ACHN (cell line): ENCODE measurements at places on chromosomes 11 and 22.
A peak's percentile ranks its signal among the peaks of the same experiment; 100 is the strongest.

DNA sequence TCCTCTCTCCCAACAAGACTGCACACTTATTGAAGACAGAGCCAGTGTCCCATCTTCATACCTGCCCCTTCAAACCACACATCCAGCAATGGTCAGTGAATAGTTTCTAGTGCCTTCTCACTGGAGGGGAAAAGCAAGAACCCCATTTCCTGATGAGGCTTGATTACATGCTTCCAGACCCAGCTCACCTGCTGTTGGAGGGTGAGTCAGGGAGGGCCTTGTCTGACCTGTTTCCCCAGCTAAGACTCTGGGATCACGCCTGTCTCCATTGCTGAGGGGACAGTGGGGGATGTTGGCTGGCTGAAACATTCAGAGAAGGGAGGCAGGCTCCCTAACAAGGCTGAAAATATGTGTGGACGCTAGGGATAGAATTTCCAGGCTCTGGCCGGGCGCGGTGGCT is 27.5 kb upstream of the ZDHHC13 start:
- no peak for DNase-seq

DNA sequence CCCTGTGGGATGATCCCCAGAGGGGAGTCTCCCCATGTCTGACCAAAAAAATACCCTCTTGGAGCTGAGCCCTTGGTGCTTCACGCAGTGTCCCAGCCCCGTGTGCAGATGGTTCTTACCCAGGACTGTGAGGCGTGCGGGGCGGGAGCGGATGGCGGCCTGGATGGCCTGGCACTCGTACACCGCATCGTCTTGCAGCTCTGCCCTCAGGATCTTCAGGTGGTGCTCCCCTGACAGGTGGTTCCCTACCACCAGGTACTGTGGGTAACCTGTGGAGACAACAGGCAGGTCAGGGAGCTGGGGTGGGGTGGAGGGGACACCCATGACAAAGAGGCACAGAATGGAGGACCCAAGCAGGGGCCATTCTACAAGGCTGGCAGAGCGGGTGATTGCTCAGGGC is 165.7 kb downstream of the ST3GAL4 start:
- no peak for DNase-seq

- no peak for DNase-seq
These were observed 53.4 kb upstream of the CRYBB3 start for GRCh38 chr22:25146307-25146706.

- no peak for DNase-seq
These were observed 39.7 kb upstream of the ETS1 start for GRCh38 chr11:128626913-128627665.

DNA sequence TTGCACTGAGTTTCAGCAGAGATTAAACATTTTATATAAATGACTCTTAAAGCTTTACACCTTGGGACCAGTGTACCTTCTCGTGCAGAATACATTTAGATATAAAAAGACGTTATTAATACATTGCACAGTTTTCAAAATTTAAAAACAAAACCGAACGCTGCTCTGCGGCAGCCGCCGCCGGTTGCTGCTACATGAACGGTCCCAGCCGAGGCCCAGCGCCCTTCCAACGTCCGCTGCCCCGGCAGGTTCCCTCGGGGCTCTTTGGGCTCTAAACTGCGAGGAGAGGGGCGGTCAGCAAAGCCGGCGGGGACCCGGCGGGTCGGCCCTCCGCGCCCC is 2.0 kb downstream of the CDKN1C start:
- no peak for DNase-seq

- DNase-seq, result peak; percentile 52
These were observed 134.3 kb upstream of the C11orf58 start for GRCh38 chr11:16603890-16604793.

- DNase-seq, result peak; percentile 51
These were observed 11.8 kb upstream of the UVRAG start for GRCh38 chr11:75802913-75803820.

DNA sequence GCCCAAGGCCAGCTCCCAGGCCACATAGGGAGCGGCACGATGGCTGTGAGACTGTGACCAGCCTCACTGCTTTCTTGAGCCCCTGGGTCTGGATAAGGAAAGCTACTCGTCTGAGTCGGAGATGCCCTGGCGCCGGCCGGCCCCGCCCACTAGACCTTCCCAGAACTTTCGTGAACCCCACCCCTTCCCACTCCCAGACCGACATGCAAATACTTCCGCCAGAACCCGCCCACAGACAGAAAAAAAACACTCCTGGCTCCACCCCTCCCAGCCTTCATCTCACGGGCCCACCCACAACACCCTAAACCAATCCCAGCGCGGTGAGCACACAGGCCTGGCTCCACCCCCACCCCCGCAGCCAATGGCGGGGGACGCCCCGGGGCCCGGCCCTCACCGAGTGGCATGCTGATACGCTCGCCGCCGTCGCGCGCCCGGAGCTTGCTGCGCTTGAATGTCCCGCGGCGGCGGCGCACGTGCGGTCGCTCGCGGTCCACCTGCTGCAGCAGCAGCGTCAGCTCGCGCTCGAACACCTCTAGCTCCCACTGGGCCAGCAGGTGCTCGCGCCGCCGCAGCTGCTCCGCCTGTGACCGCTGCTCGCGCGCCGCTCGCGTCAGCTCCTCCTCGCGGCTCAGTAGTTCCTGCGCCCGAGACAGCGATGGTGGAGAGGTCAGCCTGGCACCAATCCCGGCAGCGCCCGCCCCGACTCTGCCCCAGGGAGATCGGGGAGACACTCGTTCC is 7.0 kb downstream of the MAP3K11 start:
- peak; percentile 14 for DNase-seq

GRCh38 chr11:78427615-78428265 is 10.1 kb upstream of the GAB2 start:
- DNase-seq, result no peak

DNA sequence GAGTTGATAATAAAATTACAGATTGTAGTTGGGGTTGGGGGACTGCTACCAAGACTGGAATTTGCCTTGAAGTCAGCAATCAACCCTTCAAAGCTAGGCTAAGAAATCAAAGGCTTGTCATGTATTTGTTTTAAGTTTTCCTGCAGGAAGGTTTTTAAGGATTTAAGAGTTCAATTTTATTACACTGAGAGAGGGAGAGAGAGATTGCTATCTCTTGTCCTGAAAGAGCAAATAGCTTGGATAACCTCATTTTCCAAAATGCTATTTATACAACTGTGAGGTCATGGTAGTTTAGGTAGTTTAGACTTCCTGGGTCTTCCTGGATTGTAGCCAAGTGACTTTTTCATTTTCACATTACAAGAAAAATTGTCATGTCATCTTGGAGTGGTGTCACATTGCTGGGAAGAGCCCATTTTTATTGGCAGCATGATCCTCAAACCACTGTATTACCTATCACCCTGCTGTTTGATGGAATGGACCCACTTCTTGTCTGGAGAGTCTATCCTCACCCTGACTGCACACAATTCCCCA is 10.1 kb upstream of the PRSS23 start:
- no peak for DNase-seq

DNA sequence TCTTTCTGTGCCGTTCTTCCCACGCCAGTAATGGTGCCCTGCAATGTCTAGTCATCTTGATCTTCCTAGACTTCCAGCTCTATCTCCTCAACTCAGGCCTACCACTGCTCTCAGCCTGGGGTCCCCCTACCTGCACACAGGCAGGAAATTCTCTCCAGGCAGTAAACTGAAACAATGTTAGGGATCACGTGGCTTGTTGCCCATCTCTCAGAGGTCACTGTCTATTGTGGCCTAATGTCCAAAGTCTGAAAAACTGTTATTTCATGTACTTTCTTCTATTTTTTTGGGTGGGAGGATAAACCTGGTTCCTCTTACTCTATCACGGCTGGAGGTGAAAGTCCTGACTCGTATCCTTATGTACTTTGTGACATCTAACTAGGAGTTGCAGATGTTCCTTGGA is 59.1 kb downstream of the CCDC34 start:
- DNase-seq, result no peak
